ENCODE measurements at places on chromosomes 12 and 14.
A peak's percentile ranks its signal among the peaks of the same experiment; 100 is the strongest.

GRCh38 chr14:41925409-41925808 is 318.7 kb downstream of the LRFN5 start:
- peak; percentile 69 for DNase-seq

GRCh38 chr12:18141048-18141982 is 51.3 kb upstream of the RERGL start:
- peak; percentile 81 for DNase-seq

GRCh38 chr12:69840727-69841126 is 15.7 kb downstream of the MYRFL start:
- DNase-seq: no peak

GRCh38 chr12:52694151-52694550 is 9.2 kb downstream of the KRT77 start:
- DNase-seq: no peak

DNA sequence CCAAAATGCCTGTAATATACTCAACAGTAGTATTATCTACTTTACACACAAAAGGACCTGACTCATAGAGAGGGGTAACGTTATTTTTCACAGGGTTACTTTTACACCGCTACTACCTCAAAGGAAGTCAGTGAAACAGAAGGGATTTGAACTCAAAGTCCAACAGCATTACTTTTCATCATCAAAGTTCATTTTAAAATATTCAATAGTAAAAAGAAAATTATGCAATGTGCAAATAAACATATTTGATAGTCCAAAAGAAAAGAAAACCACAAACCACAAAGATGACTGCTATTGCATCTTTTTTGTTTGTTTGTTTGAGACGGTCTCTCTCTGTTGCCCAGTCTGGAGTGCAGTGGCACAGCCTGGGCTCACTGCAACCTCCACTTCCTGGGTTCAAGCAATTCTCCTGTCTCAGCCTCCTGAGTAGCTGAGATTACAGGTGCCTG is 15.5 kb downstream of the KIF21A start:
- no peak for DNase-seq

GRCh38 chr14:51118993-51119392 is 24.1 kb upstream of the TRIM9 start:
- DNase-seq: no peak

DNA sequence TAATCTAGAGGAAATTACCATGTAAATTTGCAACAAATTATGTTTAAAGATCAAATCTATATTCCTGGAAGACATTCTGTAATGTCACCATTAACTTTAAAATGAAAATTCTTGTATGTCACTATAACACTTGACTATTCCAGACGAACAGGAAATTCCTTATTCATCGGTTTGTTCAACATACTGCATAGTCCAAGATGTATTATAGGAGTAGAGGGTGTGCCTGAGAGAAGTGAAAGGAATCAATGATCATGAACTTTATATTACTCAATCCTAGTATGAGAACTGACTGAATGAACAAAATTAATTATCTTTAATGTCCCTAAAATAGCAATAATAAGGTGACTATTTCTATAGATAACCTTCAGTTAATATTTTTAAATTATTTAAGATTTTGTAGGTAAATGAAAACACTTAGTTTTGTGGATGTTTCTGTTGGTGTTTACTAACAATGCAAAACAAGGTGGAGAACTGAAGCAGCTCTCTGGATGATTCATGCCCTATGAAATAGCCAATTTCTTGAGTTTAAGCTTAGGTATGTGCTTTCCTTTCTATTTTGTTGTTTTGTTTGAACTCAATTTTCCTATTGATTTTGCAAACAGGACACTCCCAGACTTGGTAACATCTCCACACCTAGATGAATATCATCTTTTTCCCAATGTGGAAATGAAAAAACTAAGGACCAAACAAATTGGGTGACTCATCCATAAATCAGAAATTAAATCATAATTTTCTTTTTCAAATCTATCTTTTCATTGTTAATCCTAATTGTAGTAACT is 18.2 kb upstream of the ITPR2 start:
- no peak for DNase-seq

DNA sequence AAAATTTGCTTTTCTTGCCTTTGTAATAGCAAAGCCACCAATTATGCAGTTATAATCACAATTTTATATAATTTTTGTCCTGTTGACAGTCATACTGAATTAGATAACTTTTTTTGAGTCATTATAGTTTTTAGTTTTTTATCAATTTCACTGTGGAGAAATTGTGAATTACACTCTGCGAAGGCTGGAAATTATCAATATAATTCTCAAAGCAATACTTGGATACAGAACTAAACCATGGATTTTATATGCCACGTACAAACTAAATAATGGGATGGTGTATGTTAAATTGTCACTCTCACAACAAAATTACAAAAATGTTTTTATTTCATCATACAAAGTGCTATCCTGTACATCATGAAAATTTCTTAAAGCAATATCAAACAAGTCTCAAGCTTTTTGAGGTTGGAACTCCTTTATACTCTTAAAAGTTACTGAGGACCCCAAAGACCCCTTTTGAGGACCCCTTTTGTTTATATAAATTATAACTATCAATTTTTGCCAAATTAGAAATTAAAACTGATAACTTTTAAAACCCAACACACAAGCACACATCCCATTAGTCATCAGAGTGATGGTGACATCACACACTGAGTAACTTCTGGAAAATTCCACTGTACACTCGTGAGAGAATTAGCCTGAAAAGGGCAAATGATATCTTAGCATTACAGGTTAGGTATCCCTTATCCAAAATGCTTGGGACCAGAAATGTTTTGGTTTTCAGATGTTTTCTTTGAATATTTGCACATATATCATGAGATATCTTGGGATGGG is 19.8 kb upstream of the AQP2 start:
- no peak for DNase-seq

GRCh38 chr12:111556676-111557075 is 42.4 kb downstream of the ATXN2 start:
- no peak for DNase-seq

GRCh38 chr12:34294671-34295365 is 272.5 kb downstream of the ALG10 start:
- no peak for DNase-seq

GRCh38 chr14:78327426-78328221 is 157.5 kb downstream of the NRXN3 start:
- peak; percentile 66 for DNase-seq

- no peak for DNase-seq
Observed at GRCh38 chr12:132653567-132654290, 33.4 kb downstream of the POLE start.

GRCh38 chr14:59133709-59134108 is 54.8 kb upstream of the DAAM1 start:
- no peak for DNase-seq

- DNase-seq: no peak
Observed at GRCh38 chr12:77788231-77789168, 42.2 kb upstream of the NAV3 start.

GRCh38 chr14:87008965-87009364 is 984.0 kb downstream of the GALC start:
- DNase-seq: no peak

- peak; percentile 85 for DNase-seq
Observed at GRCh38 chr12:41286426-41286825, 98.3 kb downstream of the PDZRN4 start.

GRCh38 chr14:70425354-70425753 is 8.5 kb upstream of the SYNJ2BP start:
- DNase-seq: peak; percentile 27

GRCh38 chr14:38481952-38482678 is 226.2 kb upstream of the CLEC14A start:
- DNase-seq: peak; percentile 19

DNA sequence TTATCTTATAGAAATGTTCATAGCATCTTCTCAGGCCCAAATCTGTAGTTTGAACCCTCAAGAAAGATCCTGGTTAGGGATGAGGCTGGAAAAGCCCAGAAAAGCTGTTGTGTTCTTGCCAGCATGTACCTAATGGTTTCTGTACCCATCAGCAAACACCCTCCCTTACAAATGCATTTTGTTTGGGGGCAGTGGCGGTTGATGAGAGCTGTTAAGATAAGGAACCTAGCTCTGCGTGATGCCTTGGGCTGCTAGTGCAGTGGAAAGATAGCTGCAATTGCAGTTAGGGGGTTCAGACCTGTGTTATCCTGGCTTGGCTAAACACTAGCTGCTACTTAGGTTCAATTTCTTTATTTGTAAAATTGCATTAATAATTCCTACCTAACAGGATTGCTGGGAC is 3.6 kb downstream of the TPH2 start:
- peak; percentile 22 for DNase-seq

- DNase-seq: no peak
Observed at GRCh38 chr12:53703756-53704155, 23.5 kb downstream of the CALCOCO1 start.

DNA sequence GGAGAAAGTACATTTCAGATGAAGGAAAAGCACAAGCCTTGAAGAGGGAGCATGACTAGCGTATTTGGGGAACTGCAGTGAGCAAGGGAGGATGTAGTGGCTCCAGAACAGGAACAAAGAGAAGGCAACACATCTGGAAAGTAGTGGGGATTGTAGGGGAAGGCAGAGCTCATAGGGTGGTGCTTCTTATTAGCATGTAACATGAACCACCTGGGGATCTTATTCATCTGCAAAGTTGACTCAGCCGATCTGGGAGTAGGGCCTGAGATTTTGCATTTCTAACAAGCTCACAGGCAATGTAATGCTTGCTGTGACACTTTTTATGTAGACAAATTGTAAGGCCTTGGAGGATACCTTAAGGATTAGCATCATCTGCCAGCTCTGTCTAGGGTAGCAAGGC is 447.3 kb downstream of the NELL2 start:
- DNase-seq: peak; percentile 25

DNA sequence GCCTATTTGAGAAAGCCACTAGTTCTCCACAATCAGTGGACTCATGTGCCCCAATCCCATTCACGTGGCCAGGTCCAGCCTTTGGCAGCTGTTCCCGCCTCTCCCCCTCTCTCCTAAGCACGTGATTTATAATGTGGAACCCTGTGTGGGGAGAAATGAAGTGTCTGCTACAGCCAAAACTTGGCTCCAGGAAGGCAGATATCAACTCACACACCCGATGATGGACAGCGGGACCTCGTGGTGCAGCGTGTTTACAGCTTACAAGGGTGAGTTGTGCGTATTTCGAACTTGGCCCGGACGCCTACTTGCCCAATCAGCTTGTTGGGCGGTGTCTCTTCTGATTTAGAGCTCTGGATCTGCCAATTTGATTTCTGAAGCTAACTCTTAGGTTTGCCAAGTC is 38.1 kb upstream of the FAM181A start:
- no peak for DNase-seq

GRCh38 chr14:70741482-70741881 is 67.8 kb downstream of the MAP3K9 start:
- no peak for DNase-seq

- DNase-seq: no peak
Observed at GRCh38 chr14:52876806-52877205, 74.0 kb downstream of the FERMT2 start.

DNA sequence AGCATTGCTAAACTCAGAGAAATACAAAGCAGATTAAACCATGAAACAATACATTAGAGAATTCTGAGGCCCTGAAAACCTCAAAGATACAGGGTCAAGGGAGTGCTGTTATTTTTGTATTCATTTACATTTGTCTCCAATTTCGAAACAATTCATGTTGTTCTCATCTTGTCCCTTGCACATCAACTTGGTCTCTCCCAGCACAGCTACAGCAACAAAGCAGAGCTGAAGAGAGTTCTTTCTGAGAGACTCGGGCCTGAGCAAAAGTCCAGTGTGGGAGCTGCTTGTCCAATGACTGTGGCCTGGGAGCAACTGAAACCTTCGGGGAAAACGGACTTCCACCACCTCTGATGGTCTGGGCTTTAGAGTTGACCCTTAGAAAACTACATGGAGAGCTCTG is 79.4 kb upstream of the CDKN3 start:
- DNase-seq: no peak

GRCh38 chr14:103526247-103526913 is 2.6 kb upstream of the TRMT61A start:
- DNase-seq: no peak

- peak; percentile 65 for DNase-seq
Observed at GRCh38 chr12:106135781-106136180, 3.0 kb downstream of the NUAK1 start.

GRCh38 chr12:26062566-26062965 is 62.3 kb downstream of the BHLHE41 start:
- DNase-seq: no peak

DNA sequence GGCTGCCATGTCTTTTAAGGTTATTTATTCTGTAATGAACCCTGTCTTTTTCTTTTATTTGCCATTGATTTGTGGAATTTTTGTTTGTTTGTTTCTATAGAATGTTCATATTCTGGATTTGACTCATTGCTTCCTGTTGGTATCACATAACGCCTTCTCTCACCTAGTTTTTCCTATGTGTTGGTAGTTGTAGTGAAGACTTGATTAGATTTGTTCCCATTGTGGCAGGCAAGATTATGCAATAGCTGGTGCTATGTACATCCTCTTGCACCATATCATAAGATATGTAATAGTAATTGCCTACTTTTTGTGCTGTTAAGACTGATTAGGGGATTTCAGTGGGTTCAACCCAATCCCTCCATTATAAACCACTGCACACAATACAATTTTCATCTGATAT is 3.9 kb upstream of the KRT6B start:
- no peak for DNase-seq

DNA sequence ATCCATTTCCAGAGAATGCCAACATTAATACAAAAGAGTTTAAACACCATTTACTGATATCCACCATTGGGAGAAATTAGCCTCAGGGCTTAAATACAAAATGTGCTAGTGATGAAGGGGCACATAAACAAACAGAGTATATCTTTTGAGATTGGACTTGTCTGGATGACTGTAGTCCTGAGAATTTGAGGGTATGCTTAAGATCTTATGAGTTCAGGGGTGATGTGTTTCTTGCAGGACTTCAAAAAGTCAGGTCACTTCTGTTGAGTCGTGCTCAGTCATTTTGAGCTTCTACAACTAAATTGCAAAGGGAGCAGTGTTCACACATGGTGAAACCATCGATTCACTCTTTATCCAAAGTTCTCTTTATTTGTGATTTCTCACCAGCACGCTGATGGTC is 425.7 kb downstream of the ATP23 start:
- no peak for DNase-seq

DNA sequence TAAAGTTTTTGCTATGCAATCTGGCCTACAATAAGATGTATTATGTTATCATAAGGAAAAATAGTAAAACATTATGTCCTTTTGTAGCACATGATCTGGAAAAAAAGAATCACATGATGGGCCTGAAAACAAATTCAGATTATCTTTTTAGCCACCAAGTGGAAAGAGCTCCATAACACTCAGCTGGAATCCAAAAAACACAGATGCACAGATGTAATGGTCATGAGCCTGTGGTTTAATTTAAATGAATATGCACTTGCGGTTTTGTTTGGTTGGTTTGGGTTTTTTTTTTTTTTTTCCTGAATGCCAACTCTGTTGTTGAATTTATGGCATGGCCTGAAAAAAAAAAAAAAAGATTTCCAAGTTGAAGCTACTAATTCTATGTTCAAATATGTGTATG is 4.1 kb downstream of the KCNC2 start:
- DNase-seq: no peak

GRCh38 chr12:112813836-112814235 is 22.3 kb downstream of the RPH3A start:
- no peak for DNase-seq

- DNase-seq: no peak
Observed at GRCh38 chr12:110869803-110870202, 23.0 kb downstream of the CCDC63 start.

Data from NCI-H69 (cell line).